CD8-positive, alpha-beta memory T cell (primary cell): ENCODE measurements at places on chromosomes 5 and 9. TPM values are rescaled to one million over a fixed set of nuclear protein-coding genes. Genes with fewer than 3 reads are reported as not detected.

SERF1B gene
- 15.0 TPM for total RNA-seq

ARL15 gene
- total RNA-seq, result 5.6 TPM

CNOT6 gene
- total RNA-seq, result 36.0 TPM

GCNT1 gene
- 20.9 TPM for total RNA-seq

DNA sequence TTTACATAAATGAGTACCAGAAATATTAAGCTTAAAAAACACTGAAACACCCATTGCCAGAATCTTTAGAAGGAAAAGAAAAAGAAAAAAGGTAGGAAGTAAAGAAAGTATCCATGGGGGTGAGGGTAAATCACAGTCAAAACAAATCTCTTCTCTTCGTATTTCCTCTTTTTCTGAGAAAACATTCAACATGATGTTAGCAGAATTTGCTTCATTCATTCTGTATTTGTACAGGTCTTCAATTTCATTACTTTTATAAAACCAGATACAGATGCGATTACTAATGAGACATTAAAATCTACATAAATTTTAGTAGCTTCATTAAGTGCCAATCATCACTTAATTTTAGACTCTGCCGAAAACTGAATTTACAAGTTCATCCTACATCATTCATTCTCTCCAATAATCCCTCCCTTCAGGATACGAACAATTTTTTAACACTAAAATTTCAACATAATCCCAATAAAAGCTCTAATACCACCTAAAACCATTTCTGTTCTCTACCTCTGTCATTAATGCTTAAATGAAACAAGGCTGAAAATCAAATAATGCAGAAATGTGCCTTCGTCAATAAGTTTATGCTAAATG lies 7.0 kb downstream of the NR3C1 start:
- DNase-seq, result no peak
- no peak overlapping the region for H3K27ac ChIP-seq
- no peaks in the 10 kb centered on the region for H3K36me3 ChIP-seq
- peaks cover 70% of the 10 kb centered on the region for H3K4me1 ChIP-seq

- H3K27me3 ChIP-seq, result no peaks in the 10 kb centered on the region
- H3K36me3 ChIP-seq, result peaks cover 3% of the 10 kb centered on the region
- no peak overlapping the region for H3K27ac ChIP-seq
- no peaks in the 10 kb centered on the region for H3K4me1 ChIP-seq
- H3K4me3 ChIP-seq, result no peak overlapping the region
Measured at GRCh38 chr5:179870952-179871351, 12.3 kb upstream of the MRNIP start.

DNA sequence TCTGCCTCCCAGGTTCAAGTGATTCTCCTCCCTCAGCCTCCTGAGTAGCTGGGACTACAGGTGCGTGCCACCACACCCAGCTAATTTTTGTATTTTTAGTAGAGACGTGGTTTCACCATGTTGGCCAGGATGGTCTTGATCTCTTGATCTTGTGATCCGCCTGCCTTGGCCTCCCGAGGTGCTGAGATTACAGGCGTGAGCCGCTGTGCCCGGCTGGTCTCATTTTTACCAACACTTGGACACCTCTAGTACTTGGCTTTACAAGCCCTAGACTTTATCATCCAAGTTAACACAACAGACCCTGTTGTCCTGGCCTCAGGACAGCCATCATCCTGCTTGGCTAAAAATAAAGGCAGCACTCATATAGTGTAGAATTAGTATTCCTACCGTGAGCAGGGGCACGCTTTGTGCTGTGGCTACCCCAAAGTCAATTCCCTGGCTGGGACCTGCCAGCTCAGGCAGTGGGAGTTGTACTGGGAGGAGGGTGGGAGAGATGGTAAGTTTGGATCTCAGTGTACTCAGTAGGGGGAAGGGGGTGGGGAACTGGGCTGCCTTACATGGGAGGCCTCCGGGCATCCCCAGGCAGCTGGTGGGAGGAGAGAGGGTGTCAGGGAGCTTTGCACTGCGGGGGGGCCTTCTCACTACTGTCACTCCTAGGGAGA lies 6.6 kb downstream of the PDZD2 start:
- no peak overlapping the region for H3K27ac ChIP-seq
- H3K4me3 ChIP-seq, result no peak overlapping the region
- no peak for DNase-seq
- no peaks in the 10 kb centered on the region for H3K4me1 ChIP-seq

GRCh38 chr9:125812403-125812802 lies 65.2 kb downstream of the PBX3 start:
- no peak overlapping the region for H3K27ac ChIP-seq
- H3K36me3 ChIP-seq, result no peaks in the 10 kb centered on the region
- H3K4me1 ChIP-seq, result no peaks in the 10 kb centered on the region
- H3K4me3 ChIP-seq, result no peak overlapping the region
- no peaks in the 10 kb centered on the region for H3K27me3 ChIP-seq
- DNase-seq, result no peak

GRCh38 chr5:73273379-73274050 lies 100.5 kb downstream of the TMEM174 start:
- H3K36me3 ChIP-seq, result no peaks in the 10 kb centered on the region
- peaks cover 7% of the 10 kb centered on the region for H3K27me3 ChIP-seq
- H3K27ac ChIP-seq, result no peak overlapping the region
- DNase-seq, result no peak

DNA sequence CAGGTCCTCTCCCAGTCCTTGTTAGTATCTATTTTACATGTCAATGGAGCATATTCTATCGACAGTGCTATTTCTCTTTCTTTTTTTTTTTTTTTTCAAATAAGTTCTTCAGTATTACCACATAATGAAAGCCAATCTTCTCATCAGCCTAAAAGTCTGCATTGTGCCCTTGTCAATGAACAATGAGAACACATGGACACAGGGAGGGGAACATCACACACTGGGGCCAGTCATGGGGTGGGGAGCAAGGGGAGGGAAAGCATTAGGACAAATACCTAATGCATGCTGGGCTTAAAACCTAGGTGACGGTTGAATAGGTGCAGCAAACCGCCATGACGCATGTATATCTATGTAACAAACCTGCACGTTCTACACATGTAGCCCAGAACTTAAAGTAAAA lies 47.7 kb upstream of the TEX48 start:
- H3K36me3 ChIP-seq, result no peaks in the 10 kb centered on the region
- no peak overlapping the region for H3K4me3 ChIP-seq
- H3K27me3 ChIP-seq, result no peaks in the 10 kb centered on the region

DNA sequence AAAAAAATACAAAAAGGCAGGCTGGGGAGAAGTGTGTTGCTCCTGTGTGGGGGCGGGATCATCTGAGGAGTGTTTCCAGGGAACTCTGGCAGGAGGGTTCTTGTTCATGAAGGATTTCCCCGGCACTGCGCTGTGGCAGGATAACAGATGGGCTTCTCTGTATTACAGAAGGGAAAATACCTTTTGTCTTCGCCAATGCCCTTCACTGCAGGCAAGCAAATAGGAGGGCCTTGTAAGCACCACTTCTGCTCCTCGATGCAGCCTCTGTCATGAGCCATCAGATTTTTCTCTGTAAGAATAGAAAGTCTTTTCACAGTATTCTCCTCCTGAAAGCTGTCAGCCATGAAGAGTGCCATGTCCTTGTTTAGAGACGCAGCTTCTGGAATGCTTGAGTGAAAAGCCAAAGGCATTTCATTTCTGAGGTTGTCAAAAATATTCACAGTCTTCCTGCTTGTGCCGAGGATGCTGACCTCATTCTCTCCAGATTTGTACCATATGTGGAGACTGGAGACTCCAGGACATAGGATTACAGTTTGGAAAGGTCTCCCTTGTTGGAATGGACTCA lies 294.0 kb downstream of the YTHDC2 start:
- H3K4me1 ChIP-seq, result no peaks in the 10 kb centered on the region
- no peak overlapping the region for H3K4me3 ChIP-seq
- H3K27me3 ChIP-seq, result no peaks in the 10 kb centered on the region

DNA sequence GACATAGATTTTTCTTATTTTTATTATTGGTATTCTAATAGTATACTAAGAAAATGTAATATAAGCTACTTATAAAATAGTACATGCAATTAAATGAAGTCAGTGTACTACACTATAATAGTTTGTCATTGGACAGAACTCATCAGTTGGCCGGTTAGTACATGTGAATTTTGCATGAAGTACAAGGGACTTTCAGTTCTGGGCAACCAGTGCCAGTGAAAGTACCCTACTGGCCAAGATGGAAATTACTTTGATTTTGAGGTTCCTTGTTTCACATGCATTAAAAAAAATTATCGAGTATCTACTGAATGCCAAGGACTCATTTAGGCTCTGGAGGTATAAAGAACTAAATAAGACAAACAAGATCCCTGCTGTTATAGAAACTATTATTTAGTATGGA lies 213.4 kb upstream of the ELL2 start:
- no peaks in the 10 kb centered on the region for H3K4me1 ChIP-seq
- H3K36me3 ChIP-seq, result no peaks in the 10 kb centered on the region
- no peak overlapping the region for H3K27ac ChIP-seq
- H3K4me3 ChIP-seq, result no peak overlapping the region

DNA sequence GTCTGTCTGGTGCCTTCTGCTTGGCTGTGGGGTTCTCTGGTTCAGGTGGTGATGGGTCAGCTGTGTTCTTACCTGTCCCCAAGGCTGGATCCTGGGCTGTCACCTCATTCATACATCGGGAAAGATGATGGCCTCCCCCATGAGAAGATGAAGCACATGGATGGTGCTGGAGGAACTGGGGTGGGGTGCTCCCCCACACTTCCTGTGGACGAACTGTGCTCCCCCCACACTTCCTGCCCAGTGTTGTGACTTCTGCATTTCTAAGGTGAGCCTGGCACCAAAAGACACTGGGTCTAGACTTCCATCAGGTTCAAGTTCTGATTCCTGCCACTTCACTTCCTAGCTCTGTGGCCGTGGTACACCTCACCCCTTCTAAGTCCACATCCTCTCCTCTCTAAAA lies 4.3 kb upstream of the SURF6 start:
- H3K27me3 ChIP-seq, result no peaks in the 10 kb centered on the region
- DNase-seq, result no peak
- peaks cover 20% of the 10 kb centered on the region for H3K36me3 ChIP-seq
- H3K4me3 ChIP-seq, result no peak overlapping the region
- peaks cover 23% of the 10 kb centered on the region for H3K4me1 ChIP-seq
- no peak overlapping the region for H3K27ac ChIP-seq

DNA sequence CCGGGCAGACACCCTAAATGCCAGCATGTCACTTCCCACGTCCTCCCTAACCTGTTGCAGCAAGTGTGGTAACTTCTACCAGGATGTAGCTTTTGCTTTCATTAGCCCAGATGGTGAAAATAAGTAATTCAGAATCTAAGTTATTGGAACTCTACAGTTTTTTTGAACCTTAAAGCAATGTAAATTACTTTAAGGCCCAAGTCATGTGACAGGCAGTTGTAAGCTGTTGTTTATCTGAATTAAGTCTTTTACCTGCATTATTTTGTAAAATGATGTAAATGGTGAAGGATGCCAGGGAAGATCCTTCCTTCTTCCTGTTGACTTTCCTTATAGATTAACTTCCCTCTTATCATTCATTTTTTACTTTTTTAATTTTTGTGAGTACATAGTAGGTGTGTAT lies 670.2 kb downstream of the SEMA5A start:
- no peaks in the 10 kb centered on the region for H3K4me1 ChIP-seq
- no peak for DNase-seq
- H3K4me3 ChIP-seq, result no peak overlapping the region

DNA sequence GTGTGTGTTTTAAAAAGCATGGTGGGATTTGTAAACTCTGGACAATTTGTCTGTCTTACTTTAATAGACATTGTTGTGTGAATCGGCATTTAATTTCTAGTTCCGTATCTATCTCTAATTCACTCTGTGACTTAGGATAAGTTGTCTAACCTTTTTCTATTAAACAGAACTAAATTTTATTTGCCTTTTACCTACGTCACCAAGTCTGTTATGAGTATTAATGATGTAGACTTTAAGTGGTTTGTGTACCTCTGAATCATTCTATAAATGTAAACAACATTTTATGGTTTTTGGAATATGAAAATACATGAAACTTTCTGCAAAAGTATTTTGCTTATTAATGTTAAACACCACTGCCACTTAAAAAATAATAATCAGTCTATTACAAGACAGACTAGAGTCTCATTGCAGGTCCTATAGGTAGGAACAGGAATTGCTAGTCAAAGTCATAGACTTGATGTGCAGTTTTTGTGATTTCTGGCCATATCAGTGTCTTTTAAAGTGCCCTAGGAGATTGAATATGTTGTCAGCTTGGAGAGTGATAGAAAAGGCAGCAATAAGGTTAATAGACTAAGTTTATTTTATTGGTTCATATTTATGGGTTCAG lies 5.6 kb downstream of the RBM27 start:
- H3K27ac ChIP-seq, result no peak overlapping the region
- peaks cover 37% of the 10 kb centered on the region for H3K4me1 ChIP-seq
- no peaks in the 10 kb centered on the region for H3K27me3 ChIP-seq
- DNase-seq, result no peak
- H3K4me3 ChIP-seq, result no peak overlapping the region

DNA sequence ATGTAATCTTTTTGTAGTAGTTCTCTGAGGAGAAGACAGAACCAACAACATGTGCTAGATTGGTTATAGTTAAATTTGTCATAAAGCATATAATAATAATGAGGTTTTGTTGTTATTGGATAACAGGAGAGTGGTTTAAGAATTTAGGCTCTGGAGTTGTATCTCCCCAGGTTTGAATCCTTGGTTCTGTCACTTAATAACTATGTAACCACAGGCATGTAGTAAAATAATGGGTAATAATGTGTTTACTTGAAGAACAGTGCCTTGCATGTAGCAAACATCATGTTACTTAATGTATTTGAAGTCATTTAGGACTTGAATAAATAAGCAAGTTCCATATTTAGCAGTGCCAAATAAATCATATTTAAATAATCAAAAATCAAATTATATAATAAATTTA lies 55.8 kb downstream of the NSD1 start:
- no peak for DNase-seq
- peaks cover 8% of the 10 kb centered on the region for H3K4me1 ChIP-seq
- no peaks in the 10 kb centered on the region for H3K36me3 ChIP-seq
- no peak overlapping the region for H3K27ac ChIP-seq

GRCh38 chr5:124906339-124907097 lies 160.1 kb upstream of the ZNF608 start:
- H3K27ac ChIP-seq, result no peak overlapping the region
- H3K36me3 ChIP-seq, result no peaks in the 10 kb centered on the region
- DNase-seq, result no peak
- no peak overlapping the region for H3K4me3 ChIP-seq
- H3K4me1 ChIP-seq, result no peaks in the 10 kb centered on the region

DNA sequence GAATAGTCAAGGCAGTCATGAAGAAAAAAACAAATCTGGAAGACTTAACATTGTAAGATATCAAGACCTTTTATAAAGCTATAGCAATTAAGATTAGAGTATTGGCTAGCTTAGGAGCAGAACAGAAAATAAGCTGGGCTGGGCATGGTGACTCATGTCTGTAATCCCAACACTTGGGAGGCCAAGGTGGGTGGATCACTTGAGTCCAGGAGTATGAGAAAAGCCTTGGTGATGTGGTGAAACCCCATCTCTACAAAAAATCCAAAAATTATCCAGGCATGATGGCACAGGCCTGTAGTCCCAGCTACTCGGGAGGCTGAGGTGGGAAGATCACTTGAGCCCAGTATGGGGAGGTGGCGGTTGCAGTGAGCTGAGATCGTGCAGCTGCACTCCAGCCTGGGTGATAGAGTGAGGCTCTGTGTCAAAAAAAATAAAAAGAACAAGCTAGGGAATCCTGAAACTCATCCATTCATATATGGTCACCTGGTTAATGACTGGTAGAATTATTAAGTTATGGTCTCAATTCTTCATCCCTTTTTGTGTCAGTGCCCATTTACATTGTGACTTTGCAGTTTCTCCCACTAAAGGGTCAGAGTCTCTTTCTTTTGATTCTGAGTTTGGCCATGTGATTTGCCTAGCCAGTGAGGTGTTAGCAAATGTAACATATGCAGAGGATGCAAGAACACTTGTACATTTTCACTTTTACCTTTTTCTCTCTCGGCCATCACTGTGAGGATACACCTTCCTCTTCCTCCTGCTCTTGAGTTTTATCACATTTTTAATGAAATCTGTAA lies 144.6 kb upstream of the SGCD start:
- no peak for DNase-seq
- H3K27me3 ChIP-seq, result no peaks in the 10 kb centered on the region
- no peaks in the 10 kb centered on the region for H3K4me1 ChIP-seq
- H3K36me3 ChIP-seq, result no peaks in the 10 kb centered on the region
